ENCODE measurements at places on chromosomes 2 and 18.

GRCh38 chr2:241540401-241540770 is 18.2 kb upstream of the BOK start:
- DNase-seq: no peak

DNA sequence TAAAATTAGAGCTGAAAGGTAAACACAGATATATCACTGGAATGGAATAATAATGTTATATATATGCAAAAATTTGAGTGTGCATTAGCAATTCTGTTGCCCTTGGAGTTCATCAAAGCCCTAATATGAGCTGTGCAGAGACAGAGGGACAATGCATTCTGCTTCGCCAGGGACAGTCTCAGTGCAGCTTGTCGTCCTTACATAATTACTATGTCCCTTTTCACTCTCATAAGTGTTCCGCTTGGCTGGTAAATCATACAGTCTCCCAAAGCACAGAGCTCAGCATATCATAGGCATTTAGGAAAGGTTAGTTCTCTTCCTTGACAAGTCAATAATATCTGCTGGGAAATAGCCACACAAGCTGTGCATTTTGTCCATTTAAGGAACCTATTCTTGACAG is 30.7 kb downstream of the MAPK4 start:
- DNase-seq: no peak

DNA sequence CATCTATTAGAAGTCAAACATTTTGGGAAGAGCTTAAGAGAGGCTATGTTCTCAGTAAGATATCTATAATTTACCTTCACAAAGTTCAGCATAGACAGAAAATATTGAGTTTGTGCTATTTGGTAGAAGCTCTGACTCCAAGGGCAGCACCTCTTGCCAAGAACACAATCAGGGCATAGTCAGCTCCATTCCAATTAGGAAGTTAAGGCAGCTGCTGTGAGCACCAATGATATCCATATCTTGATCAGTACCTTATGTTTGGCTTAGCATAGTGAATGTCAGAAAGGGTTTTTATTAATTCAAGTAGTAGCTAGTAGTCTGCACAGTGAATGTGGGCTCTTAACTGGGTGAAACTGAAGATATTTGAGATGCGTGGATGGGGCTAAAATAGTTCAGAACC is 86.4 kb upstream of the SPRED2 start:
- DNase-seq: no peak

- no peak for DNase-seq
These were observed 42.7 kb downstream of the SLC4A5 start for GRCh38 chr2:74300506-74300905.

GRCh38 chr2:14284244-14284643 is 348.3 kb upstream of the LRATD1 start:
- DNase-seq: no peak

GRCh38 chr2:121664086-121664485 is 14.8 kb upstream of the CLASP1 start:
- no peak for DNase-seq

DNA sequence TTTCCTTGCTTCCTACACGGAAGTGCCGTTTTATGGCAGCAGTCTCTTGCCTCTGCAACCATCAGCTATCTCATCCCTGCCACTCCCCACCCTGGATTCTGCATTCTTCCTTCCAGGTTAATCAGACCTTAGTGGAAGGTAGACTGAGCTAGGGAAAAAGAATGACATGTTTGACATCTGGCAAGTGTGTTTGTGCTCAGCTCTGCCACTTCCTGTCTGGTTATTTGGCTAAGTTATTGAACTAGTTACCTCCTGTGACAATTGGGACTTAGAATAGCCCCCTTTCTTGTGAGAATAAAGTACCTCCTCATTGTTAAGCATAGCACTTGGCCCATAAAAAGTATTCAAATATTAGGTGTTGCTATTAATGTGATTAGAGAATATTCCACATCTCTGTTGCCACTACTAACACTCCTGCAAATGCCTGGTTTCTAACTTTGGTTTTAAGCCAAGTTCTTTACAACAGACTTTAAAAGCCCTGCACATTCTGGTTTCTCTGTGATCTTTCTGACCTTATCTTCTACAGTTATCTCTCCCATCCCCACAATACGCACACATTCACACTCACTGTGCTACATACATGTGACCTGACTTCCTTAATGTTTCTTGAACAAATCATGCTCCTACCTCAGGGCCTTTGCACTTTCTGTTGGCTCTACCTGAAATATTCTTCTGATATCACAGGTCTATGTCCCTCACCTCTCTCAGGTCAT is 10.8 kb upstream of the MAPRE2 start:
- DNase-seq: no peak

- DNase-seq: no peak
These were observed 94.0 kb downstream of the C1QL2 start for GRCh38 chr2:119064567-119064966.

DNA sequence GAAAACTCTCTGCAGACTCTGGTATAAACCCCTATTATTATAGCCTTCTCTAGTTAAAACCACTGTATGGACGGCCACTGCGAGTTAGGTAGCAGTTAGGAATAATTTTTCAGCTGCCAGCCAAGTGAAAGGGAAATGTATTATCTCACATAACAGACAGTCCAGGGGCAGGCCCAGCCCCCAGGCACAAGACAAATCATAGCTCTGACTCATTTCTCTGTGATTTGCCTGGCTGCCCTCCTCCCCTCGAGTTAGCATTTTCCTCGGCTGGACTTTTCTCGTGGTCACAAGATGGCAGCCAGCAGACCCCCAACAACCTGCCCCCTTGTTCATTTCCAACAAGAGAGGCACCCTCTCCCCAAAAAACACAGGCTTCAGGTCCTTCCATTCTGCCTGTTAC is 10.5 kb downstream of the VIT start:
- no peak for DNase-seq

DNA sequence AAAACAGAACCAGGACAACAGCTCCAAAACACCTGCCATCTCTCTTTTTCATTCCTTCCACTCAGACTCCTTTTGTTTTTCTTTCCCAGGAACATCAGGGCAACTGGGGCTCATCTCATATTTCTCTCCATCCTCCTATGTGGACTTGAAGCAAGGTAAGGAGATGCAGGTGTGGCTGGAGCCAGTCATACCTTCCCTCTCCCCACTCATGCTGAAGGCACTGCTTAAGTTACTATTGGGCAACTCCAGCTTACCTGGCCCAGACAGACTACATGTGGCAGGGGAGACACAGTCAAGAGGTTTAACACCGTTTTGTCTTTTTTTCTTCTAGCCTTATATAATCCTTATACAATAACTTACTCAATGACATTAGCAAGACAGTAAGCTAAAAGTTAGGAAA is 38.4 kb downstream of the LAMA1 start:
- DNase-seq: no peak

GRCh38 chr2:60505240-60505879 is 48.1 kb downstream of the BCL11A start:
- no peak for DNase-seq

DNA sequence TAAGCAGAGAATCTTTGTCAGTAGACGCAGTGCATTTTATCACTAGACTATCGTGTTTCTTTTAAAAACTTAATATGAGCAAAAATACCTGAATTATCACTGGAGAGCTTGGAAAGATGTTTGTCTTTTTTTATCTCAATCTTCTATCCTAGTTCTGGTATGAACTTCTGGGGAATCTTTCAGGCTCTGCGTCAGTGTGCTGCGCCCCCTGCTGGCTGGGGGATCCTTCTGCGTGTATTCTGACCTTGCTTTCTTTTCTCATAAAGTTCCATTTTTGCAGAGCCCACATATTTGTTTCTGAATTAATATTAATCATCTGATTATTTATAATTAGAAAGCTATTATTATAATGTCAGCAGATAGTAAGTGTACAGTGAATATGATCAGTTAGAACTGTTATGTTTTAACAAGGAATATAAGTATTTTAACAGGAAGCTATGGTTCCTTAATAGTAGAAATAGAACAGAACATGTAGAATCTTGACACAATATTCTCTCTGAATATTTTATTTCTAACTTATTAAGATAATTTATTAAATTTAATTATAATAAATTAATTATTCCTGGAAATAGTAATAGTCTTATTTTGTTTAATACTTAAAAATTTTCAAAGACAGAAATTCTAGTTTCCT is 945.0 kb upstream of the CRIM1 start:
- DNase-seq: peak; percentile 1

GRCh38 chr2:26978061-26978596 is 7.7 kb downstream of the MAPRE3 start:
- no peak for DNase-seq

DNA sequence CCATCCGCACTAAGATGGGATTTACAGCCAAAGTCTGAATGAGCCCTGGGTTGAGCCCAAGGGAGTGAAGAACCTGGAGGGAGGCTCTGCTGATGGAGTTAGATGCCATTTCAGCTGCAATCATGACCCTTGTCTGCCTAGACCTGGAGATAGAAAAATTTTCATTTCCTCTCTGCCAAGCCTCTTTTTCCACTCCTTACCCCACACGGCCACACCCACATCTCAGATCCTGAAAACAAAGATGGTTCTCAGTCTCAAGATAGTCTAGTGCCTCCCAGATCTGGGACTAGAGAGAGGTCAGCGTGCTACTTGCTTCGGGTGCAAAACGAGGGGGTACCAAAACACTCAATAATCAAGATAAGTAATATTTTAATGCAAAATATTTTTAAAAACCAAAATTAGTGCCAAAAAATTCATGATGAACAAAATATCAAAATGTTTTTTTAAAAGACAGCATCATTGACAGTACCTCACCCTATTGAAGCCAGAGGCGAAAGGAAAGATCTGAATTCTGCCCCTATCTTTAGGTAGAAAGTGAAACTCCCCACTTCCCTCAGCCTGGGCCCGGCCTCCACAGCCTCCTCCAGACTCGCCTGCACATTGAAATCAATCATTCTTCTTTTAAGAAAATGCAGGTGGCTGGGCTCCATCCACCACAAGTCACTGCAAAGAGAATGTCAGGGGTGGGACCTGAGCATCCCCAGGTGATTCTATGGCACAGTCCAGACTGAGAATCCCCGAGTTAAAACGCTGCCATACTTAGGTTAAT is 57.8 kb upstream of the GPR45 start:
- DNase-seq: no peak

GRCh38 chr18:25230658-25231326 is 121.2 kb downstream of the ZNF521 start:
- DNase-seq: no peak

DNA sequence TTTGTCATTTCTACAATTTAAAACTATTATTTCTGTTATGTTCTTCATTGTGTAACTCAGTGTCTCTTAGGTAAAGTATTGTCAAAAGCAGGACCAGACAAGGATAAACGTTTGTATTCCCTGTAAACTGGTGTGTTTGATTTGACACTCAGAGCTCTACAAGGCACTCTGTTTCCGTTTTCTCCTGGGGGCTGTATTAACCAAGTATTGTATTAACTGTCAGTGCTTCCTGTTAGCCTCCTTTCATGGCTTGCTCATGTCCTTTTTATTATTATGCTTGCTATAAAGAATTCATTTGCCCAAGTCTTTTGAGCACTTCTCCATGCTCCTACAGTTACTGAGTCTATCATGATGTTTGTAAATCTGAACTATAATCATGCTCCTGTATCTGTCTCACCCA is 323.7 kb downstream of the LPIN1 start:
- no peak for DNase-seq

- DNase-seq: no peak
These were observed 287.2 kb upstream of the LINC00305 start for GRCh38 chr18:64436111-64436510.

DNA sequence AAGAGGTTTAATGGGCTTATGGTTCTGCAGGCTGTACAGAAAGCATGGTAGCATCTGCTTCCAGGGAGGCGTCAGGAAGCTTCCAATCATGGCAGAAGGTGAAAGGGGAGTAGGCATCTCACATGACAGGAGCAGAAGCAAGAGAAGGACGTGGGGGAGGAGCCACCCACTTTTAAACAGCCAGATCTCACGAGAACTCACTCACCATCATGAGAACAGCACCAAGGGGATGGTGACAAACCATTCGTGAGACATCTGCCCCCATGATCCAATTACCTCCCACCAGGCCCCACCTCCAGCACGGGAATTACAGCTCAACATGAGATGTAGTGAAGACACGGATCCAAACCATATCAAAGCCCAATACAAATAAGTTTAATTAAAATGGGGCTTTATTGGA is 113.8 kb downstream of the ATL2 start:
- DNase-seq: no peak

DNA sequence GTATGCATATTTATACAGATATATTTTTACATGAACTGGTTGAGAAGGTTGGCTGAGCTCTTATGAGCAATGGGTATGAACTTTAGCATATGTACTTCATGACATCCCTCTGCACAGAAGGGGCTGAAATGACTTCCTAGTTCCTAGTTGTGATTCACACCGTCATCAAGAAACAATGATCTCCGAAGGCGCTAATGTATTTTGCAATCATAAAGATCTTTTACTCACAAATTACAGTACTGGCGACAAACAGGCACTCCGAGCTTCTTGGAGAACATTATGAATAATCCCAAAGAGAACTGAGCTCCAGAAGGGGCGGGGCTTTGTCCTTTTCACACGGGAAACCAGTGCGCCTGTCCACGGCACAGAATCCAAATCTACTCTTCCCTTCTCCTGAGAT is 18.1 kb downstream of the BCL2 start:
- DNase-seq: no peak

GRCh38 chr2:204051984-204052556 is 115.5 kb downstream of the ICOS start:
- DNase-seq: no peak

DNA sequence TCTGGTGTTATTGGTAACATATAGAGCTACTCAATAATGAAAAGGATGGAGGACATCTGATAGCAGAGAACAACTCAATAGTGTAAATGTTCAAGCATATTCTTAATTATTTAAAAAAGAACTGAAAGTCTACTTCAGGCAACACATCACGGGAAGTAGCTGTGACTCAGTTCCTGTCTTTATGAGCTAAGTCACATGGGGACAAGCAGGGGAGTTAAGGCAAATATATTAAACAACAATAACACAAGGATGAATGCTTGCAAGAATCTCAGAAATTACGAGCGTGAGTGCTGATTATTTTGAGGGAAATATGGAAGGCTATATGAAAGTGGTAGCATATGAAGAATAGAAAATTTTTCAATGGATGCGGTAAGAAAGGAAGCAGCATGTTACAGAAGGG is 4.0 kb upstream of the HNMT start:
- DNase-seq: no peak

- DNase-seq: no peak
These were observed 171.9 kb downstream of the KLHL29 start for GRCh38 chr2:23556929-23557328.

- no peak for DNase-seq
These were observed 1.7 kb upstream of the GCG start for GRCh38 chr2:162153608-162154224.

DNA sequence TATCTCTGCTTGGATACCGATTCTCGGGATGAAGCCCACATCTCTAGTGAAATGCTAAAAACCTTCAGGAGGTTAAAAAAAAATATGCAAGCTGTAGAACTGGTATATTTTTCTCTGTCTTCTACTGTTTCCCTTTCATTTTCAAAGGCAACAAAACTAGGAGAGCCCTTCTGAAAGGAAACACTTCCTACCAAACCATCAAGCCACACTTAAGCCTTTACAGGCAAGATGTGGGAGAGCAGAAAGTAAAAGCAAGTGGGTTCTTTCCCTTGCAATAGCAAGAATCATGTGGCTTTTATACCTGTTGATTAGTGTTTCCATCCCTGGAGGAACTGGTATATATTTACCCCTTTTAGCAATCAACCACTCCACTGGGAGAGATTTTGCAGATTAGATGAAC is 147.9 kb upstream of the ACAA2 start:
- DNase-seq: no peak

Measured in GM12878 (cell line).